ENCODE measurements at places on chromosomes 7 and 10. TPM values are rescaled to one million over a fixed set of nuclear protein-coding genes. Genes with fewer than 3 reads are reported as not detected.

The PPP1R3C gene
- total RNA-seq, result 5.7 TPM

The TRIM73 gene
- 0.20 TPM for total RNA-seq

The TAS2R5 gene
- 0.18 TPM for total RNA-seq

The SH2D4B gene
- not detected for total RNA-seq

- peak; percentile 74 for DNase-seq
Observed at GRCh38 chr7:114086914-114087652, 168.3 kb upstream of the PPP1R3A start.

GRCh38 chr10:86944031-86944419 is 13.4 kb downstream of the MMRN2 start:
- DNase-seq, result no peak

DNA sequence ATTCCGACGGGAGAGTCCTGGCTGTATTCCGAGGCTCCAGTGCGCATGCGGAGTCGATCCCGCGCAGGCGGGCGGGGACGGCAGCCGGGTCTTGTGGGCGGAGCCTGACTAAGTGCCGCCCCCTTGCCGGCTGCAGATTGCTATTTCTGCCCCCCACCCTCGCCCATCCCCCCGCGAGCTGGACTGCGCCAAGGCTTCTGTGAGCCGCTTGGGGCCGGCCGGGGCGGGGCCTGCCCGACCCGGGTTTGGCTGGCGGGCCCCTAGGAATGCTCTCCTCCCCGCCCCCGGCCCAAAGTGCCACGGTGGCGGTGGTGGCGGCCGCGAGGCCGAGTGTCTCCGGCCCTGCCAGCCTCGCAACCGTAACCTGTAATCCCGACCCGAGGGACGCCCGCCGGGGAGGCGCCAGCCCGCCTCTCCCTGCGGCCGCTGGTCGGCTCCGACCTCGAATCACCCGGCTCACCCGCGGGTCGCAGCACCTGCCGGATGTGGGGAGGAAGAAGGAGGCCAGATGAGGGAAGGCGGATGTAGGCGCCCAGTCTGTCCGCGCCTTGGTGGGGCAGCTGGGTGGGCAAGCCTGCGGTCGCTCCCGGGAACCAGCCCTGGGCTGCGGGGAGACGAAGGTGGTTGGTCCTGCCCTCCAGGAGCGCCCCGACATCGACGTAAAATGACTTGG is 702 bp upstream of the KAZALD1 start:
- DNase-seq, result peak; percentile 100

DNA sequence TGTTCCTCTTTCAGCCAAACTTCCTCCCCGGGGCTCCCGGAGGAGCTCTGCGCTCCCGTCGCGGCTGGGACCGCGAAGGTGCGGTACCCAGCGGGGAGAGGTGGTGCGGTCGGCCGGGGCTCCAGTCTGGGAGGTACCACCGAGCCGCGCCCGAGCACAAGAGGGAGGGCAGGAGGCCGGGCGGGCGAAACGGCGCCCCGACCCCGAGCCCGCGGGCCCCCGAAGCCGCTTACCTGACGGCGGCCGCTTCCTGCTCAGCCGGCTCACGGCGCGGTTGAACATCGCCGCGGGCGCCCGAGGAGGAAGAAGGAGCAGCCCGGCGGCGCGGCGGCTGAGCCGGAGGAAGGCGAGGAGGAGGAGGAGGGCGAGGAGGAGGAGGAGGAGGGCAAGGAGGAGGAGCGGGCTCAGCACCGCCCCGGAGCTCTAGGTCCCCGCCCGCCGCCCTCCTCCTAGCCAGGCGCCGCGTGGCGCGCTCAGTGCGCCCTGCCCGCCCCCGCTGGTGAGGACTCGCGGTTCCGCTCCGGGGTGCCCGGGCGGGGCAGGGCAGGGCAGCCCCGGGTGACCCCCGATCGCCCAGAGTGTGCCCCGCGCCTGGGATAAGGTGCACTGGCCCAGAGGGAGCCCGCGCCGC is at the start of gene RGS10:
RGS10 (minus strand) TSS at position 363 of the 631 bp plus-strand sequence; CDS start at position 282, 81 bp downstream.
- DNase-seq, result no peak

- DNase-seq, result peak; percentile 15
Observed at GRCh38 chr10:125629758-125630376, 53.1 kb downstream of the TEX36 start.

GRCh38 chr10:79415736-79416577 is 29.5 kb downstream of the ZCCHC24 start:
- no peak for DNase-seq

DNA sequence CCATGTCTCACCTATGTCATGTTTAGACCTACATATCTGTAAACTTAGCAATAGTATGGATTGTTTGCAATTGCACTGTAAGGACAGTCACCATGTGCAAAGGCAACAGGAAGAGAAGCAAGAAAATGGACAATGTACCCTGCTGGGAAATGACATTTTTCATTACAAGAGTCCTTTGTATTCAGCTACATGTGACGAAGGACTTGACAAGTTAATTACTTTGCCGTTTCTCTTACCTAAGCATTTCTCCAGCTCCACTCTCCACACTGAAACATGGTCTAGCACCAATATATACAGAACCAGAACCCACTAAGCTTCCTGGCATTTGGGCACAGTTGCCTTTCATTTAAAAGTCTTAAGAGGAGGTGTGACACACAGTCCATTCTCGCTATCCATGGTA is 76.6 kb upstream of the PFKP start:
- no peak for DNase-seq

DNA sequence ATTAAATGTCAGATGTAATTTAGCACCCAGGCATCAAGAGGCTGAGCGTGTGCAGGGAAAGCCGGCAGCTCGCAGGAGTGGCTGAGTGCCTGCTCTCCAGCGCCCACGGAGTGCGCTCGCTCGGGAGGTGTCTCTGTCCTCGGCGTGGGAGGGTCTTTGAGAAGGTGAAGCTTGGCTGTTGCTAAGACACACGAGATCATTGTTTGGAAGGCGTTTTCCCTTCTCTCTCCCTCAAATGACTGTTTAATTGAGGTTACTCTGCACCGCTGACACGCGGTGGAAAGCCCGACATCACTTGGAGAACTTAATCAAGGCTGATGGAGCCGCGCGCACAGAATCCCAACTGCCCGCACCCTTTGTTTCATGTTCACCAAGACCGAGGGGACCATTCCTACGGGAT is 414.6 kb downstream of the DNAJB6 start:
- DNase-seq, result no peak

DNA sequence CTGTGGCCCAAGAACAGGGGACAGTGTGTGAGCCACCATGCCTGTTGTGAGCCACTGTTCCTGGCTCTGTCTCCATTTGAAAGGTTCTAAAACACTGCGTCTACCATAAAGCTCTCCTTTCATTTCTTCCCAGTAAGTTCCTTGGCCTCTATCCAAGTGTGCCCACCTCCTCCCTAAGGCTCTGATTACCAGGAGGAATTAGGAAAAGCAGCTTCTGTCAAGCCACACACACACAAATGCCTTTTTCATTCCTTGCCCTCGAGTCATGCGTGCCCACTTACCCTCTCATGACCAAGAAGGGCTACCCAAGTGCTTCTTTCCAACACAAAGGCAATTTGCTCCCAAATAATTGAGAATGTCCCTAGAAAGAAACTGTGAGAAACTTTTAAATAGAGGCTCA is 70.8 kb upstream of the PARD3 start:
- peak; percentile 51 for DNase-seq
